ENCODE measurements at places on chromosomes 4 and X.

DNA sequence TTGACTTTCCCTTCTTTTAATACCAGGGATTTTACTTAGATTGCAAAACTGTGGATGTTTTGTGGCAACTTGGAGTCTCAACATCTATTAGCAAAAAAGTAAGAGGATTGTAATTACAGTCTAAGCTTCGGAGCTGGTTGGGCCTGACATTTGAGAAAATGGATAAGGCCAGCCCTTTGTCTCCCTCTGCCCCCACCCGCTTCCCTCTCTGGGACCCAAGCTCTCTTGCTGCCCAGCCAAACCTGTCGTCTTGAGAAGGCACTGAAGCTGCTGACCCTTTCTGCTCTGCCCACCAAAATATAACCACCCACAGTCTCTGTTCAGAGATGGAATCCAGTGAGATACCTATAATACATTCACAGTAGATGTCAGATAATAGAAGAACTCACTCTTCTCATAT, 49.6 kb downstream of the SHROOM3 start:
- no peaks in the 10 kb centered on the region for H3K4me1 ChIP-seq
- no peak for DNase-seq
- no peak overlapping the region for H3K4me3 ChIP-seq
- no peak overlapping the region for H3K27ac ChIP-seq
- no peaks in the 10 kb centered on the region for H3K36me3 ChIP-seq

GRCh38 chr4:38666766-38667084, 2.7 kb downstream of the KLF3 start:
- H3K4me1 ChIP-seq = peaks cover 67% of the 10 kb centered on the region
- peaks cover 37% of the 10 kb centered on the region for H3K27me3 ChIP-seq
- peak overlapping the region; percentile 85 for H3K4me3 ChIP-seq
- peak overlapping the region; percentile 54 for H3K27ac ChIP-seq
- peaks cover 16% of the 10 kb centered on the region for H3K36me3 ChIP-seq
- no peak for DNase-seq

DNA sequence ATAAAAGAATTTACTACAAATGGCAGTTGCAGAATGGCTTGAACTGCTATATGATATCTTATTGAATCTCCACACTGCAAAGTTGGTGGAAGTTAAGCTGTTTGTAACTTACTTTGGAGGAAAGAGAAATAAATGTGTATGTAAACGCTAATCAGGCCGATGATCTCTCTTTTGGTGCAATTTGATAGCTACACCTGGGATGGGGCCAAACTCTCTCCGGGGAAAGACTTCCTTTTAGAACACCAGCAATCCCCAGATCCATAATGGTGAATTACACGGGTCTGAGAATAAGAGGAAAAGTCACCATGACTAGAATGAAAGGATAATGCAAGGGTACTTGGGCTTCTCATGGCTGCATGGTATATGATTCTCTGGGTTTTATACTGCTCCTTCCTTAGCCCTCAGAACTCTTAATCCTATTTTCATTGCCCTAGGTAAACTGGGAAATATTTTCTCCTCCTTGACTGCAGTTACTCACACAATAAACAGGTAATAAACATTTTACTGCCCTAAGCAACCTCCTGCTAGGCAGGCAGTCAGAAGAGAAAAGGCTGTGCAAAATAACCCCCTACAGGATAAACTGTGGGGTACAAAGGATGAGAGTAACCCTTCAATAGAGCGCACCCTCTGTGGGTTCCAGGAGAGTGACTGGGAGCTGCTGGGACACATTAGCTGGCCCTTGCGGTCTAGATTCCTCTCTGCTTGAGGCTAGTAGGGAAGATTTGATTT, 109.3 kb downstream of the MGST2 start:
- H3K27me3 ChIP-seq = peaks cover 7% of the 10 kb centered on the region
- no peaks in the 10 kb centered on the region for H3K4me1 ChIP-seq
- no peak overlapping the region for H3K4me3 ChIP-seq

GRCh38 chr4:13966231-13967195, 339.0 kb upstream of the BOD1L1 start:
- no peaks in the 10 kb centered on the region for H3K4me1 ChIP-seq
- H3K27me3 ChIP-seq = no peaks in the 10 kb centered on the region
- H3K4me3 ChIP-seq = no peak overlapping the region
- no peak overlapping the region for H3K27ac ChIP-seq
- no peaks in the 10 kb centered on the region for H3K36me3 ChIP-seq

- DNase-seq = no peak
- H3K4me1 ChIP-seq = no peaks in the 10 kb centered on the region
- H3K27ac ChIP-seq = no peak within 1 kb of the TSS
- H3K4me3 ChIP-seq = no peak within 1 kb of the TSS
- no peaks in the 10 kb centered on the region for H3K27me3 ChIP-seq
Measured at GRCh38 chrX:126552313-126553022, at the start of gene DCAF12L1. Gene DCAF12L1, minus strand, starts transcription at chrX:126552814. Its CDS starts 206 bp downstream, at chrX:126552608.

GRCh38 chr4:167779280-167779679, 313.1 kb upstream of the ANXA10 start:
- no peak overlapping the region for H3K27ac ChIP-seq
- no peak overlapping the region for H3K4me3 ChIP-seq

DNA sequence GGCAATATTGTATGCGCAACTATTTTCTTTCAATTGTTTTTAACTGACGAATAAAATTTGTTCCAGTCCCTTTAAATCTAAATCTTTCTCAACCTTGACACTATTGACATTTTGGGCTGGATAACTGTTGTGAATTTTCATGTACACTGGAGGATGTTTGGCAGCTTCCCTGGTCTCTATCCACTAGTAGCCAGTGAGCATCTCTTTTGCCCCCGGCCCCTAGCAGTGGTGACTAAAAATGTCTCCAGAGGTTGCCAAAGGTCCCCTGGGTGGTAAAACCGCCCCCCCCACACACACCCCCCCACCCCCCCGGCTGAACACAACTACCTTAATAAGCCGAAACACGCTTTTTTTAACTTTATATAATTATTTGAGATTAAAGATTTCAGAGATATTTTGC, 514 bp downstream of the FANCB start:
- peak overlapping the region; percentile 81 for H3K4me3 ChIP-seq
- peaks cover 26% of the 10 kb centered on the region for H3K36me3 ChIP-seq
- peaks cover 27% of the 10 kb centered on the region for H3K4me1 ChIP-seq
- peak; percentile 15 for DNase-seq
- no peak overlapping the region for H3K27ac ChIP-seq

DNA sequence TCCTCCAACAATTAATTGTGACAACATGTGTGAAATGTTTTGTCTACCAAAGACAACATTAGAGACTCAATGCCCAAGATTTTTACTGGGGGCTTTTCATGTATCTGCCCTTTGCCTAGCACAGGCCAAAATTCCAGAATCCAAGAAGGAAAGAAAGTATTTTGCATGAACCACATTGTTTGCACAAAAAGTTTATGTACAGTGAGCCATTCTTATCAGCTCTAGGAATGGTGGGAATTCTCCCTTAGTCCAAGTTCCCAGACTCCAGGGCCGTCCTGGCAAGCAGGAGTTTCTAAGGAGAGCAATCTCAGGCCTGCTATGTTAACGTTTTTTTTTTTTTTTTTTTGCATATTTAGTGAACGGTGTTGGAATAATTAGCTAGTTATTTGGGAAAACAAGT, 21.6 kb downstream of the GPRASP1 start:
- no peaks in the 10 kb centered on the region for H3K27me3 ChIP-seq
- no peak for DNase-seq
- H3K4me1 ChIP-seq = no peaks in the 10 kb centered on the region

GRCh38 chr4:73721909-73722308, 18.5 kb upstream of the CXCL8 start:
- no peak overlapping the region for H3K27ac ChIP-seq
- no peak for DNase-seq
- no peak overlapping the region for H3K4me3 ChIP-seq
- H3K27me3 ChIP-seq = peaks cover 1% of the 10 kb centered on the region
- H3K4me1 ChIP-seq = peaks cover 14% of the 10 kb centered on the region

DNA sequence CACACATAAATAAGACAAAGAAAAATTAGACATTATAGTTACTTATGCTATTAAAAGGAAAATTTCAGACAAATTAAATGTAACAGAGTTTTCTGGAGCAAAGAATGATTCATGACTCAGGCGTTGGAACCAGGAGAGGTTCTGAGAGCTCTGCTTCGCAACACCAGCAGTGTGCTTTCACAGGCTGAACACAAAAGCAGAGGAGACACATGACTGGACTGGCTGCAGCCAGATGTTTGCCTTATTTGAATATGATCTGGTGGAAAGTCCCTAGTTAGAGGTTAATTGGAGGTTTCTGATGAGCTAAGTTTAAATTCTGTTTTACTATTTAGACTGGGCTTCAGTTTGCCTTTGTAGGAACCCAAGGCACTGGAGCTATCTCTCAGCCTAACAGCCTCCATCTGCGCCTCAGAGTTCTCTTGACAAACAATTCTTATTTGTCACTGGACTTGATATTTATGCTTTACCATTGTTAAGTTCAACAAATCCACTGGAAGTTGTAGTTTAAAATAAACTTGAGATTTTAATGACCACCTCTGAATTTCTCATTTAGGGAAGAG, 16.2 kb downstream of the BOD1L1 start:
- no peak for DNase-seq
- H3K27ac ChIP-seq = no peak overlapping the region
- H3K4me1 ChIP-seq = peaks cover 32% of the 10 kb centered on the region
- H3K4me3 ChIP-seq = no peak overlapping the region

DNA sequence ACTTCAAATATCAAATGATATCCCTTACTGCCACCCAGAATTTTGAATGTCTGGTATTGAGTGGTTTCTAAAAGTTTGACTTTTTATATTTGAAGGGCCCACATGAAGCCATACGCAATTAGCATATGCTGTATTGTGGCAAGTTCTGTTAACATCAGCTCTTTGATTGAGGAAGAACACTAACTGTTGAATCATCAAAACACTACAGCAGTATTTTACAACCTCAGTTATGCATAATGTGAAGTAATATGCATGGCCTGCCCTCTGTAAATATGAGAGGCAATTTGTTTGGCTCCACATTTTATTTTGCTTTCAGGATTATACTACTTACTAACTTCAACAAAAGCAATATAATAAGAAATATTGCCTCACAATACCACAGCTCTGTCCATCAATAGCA, 62.2 kb upstream of the DMD start:
- no peak overlapping the region for H3K27ac ChIP-seq
- H3K4me3 ChIP-seq = no peak overlapping the region
- H3K27me3 ChIP-seq = no peaks in the 10 kb centered on the region
- no peaks in the 10 kb centered on the region for H3K4me1 ChIP-seq
- H3K36me3 ChIP-seq = no peaks in the 10 kb centered on the region
- DNase-seq = no peak

DNA sequence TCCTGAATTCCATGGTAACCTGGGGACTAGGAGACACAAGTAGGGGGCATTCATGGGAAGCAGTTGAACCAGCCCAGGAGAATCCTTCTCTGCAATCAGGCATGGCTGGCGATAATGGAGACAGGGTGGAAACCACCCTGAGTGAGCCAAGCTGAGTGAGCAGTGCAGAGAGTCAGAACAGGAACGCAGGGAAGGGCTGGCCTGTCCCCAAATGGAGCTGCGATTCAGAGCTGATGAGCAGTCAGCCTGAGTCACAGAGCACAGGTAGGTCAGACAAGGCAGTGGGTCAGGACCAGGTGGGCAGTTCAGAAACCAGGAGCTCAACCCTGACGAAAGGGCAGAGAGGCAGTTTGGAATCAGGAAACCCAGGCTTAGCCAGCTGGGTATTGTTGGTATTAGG, 129.0 kb downstream of the BTC start:
- H3K27me3 ChIP-seq = peaks cover 5% of the 10 kb centered on the region
- H3K4me1 ChIP-seq = no peaks in the 10 kb centered on the region
- no peak overlapping the region for H3K27ac ChIP-seq
- H3K4me3 ChIP-seq = no peak overlapping the region

GRCh38 chr4:40969501-40969900, 219.7 kb downstream of the NSUN7 start:
- no peak overlapping the region for H3K27ac ChIP-seq
- DNase-seq = no peak
- peaks cover 5% of the 10 kb centered on the region for H3K27me3 ChIP-seq
- no peaks in the 10 kb centered on the region for H3K36me3 ChIP-seq
- no peaks in the 10 kb centered on the region for H3K4me1 ChIP-seq
- H3K4me3 ChIP-seq = no peak overlapping the region

DNA sequence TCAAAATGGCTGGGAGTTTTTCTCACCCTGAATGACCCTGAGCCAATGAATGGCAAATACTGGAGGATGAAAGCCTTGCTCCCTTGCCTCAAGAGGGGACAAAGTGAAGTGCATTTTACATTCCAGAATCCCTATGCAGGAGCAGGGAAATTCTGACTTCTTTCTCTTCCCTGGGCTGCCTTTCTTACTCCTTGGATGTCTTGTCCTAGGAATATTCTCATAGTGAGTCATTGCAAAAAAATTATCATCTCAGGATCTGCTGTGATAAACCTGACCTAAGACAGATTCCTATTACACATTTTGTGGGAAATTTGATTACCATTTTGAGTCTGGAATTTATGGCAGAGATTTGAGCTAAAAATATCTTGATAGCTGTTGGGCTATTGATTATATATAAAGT, 199.9 kb downstream of the TMA16 start:
- no peaks in the 10 kb centered on the region for H3K4me1 ChIP-seq
- DNase-seq = no peak
- H3K4me3 ChIP-seq = no peak overlapping the region
- no peaks in the 10 kb centered on the region for H3K27me3 ChIP-seq
- H3K27ac ChIP-seq = no peak overlapping the region

GRCh38 chr4:94811643-94812042, 53.9 kb downstream of the BMPR1B start:
- H3K27me3 ChIP-seq = no peaks in the 10 kb centered on the region
- H3K4me3 ChIP-seq = no peak overlapping the region
- H3K36me3 ChIP-seq = no peaks in the 10 kb centered on the region
- H3K27ac ChIP-seq = no peak overlapping the region

GRCh38 chrX:115579786-115580294, 18.9 kb downstream of the PLS3 start:
- no peak overlapping the region for H3K27ac ChIP-seq
- no peaks in the 10 kb centered on the region for H3K4me1 ChIP-seq
- H3K36me3 ChIP-seq = no peaks in the 10 kb centered on the region

GRCh38 chr4:105996845-105997244, 101.6 kb downstream of the NPNT start:
- DNase-seq = no peak
- H3K4me3 ChIP-seq = no peak overlapping the region
- no peak overlapping the region for H3K27ac ChIP-seq
- no peaks in the 10 kb centered on the region for H3K27me3 ChIP-seq
- H3K4me1 ChIP-seq = no peaks in the 10 kb centered on the region
- no peaks in the 10 kb centered on the region for H3K36me3 ChIP-seq

DNA sequence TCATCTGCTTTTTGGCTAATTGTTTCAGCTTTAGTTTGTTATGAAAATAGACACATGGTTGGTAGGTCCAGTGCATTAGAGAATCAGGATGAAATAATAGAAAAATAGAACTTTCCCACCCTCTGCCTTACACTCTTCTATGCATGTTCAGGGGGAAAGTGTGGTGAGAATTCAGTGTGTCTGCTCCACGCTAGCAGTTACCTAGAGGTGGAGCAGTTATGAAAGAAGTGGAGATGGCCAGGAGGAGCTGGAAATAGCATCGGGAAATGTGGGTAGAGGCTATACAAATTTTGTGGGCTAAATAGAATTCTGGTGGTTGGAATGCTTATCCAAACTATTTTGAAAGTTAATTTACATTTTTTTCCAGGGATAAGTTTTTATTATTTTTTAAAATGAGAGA, 91.4 kb upstream of the MAD2L1 start:
- H3K36me3 ChIP-seq = no peaks in the 10 kb centered on the region
- no peak overlapping the region for H3K4me3 ChIP-seq
- H3K27ac ChIP-seq = no peak overlapping the region
- peaks cover 3% of the 10 kb centered on the region for H3K27me3 ChIP-seq
- H3K4me1 ChIP-seq = no peaks in the 10 kb centered on the region

GRCh38 chr4:153151535-153152455, 52.4 kb upstream of the TRIM2 start:
- peaks cover 47% of the 10 kb centered on the region for H3K27me3 ChIP-seq
- no peak overlapping the region for H3K27ac ChIP-seq
- H3K36me3 ChIP-seq = no peaks in the 10 kb centered on the region
- H3K4me1 ChIP-seq = peaks cover 32% of the 10 kb centered on the region
- DNase-seq = no peak
- H3K4me3 ChIP-seq = no peak overlapping the region

All from activated CD4-positive, alpha-beta memory T cell treated with anti-CD3 and anti-CD28 coated beads, Interleukin-2, amount 10 ng/mL, durations not matched to agents 7 days and 5 days (primary cell).